Bladder microvascular endothelial cell (primary cell): ENCODE measurements at places on chromosomes 7 and 10. TPM values are rescaled to one million over a fixed set of nuclear protein-coding genes. Genes with fewer than 3 reads are reported as not detected.

Gene WDR86
- total RNA-seq, result 0.16 TPM in 1 of 2 replicates, not detected in the other

Gene PPP1R9A
- total RNA-seq, result 0.81 and 15.9 TPM in 2 replicates

Gene SPDYE8
- not detected in 2 replicates for total RNA-seq

Gene MEIG1
- total RNA-seq, result not detected in 2 replicates

Gene FAM24A
- not detected in 2 replicates for total RNA-seq
